ENCODE measurements at places on chromosomes 7 and 10.
A peak's percentile ranks its signal among the peaks of the same experiment; 100 is the strongest.

GRCh38 chr7:25520017-25520416, 291.7 kb upstream of the NPVF start:
- DNase-seq: no peak

- DNase-seq: no peak
Observed at GRCh38 chr10:45076891-45077290, 76.2 kb downstream of the ZNF22 start.

- DNase-seq: no peak
Observed at GRCh38 chr7:92751902-92752901, 84.2 kb downstream of the CDK6 start.

- DNase-seq: no peak
Observed at GRCh38 chr7:25124465-25125136, 459 bp downstream of the CYCS start.

DNA sequence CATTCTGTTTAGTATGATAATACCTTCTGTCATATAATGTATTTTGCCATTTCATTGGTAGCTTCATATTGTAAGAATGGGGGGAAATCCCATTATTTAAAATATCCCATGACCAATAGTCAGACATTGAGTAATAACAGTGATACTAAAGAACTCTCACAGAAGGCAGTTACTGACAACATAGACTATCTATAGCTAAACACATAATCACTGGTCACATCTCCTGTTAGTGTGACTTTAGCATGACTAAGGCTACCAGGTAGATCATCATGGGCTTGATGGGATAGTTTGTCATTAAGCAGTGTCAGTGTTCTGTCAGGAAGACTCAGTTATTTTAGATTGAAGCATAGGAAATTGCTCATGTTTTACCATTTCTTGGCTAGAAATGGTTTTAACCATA, 16.4 kb downstream of the OPN1SW start:
- no peak for DNase-seq

DNA sequence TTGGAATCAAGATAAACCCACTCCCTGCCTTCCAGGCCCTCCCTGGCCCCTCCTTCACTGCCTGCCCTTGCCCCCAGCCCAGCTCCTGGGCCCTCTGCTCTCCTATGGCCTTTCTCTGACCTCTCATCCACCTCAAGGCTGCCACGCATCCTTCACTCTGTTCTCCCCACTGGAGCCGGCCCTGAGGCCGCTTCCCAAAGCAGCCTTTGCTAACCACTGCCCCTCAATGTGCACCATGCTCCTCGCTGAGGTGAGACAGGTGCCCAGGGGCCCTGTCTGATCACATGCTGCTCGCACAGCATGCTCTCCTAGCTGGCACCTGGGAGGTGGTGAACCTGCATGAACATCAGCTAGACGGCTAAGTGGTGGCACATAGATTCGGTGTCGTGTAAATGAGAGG, 138.5 kb upstream of the RET start:
- no peak for DNase-seq

- DNase-seq: no peak
Observed at GRCh38 chr7:10237306-10237705, 736.4 kb upstream of the PHF14 start.

GRCh38 chr10:114401195-114401791, 3.0 kb downstream of the AFAP1L2 start:
- DNase-seq: no peak

- DNase-seq: no peak
Observed at GRCh38 chr10:58311026-58311425, 23.8 kb upstream of the UBE2D1 start.

DNA sequence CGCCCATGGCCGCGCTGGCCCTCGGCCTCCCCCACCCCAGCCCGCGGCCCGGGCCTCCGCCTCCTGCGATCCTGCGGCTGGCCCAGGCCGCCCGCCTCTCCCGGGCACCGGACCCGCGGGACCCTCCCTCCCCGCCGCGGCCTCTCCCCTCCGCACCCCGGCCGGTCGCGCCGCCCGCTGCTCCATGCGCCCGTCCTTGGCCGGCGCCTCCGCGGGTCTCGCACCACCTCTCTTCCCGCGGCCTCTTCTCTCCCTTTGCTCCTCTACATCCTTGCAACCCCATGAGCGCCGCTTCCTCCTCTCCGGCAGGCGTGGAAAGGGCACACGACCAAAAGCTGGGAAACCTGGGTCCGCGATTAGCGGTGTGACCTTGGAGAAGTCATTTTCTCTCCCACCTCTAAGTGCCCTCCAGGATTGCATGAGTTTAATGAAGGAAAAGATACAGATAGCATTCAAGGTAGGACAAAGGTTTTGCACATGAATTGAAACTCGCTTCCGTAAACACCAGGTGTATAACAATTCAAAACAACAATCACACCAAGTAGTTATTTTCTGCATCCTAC, 448 bp upstream of the SRPK2 start:
- no peak for DNase-seq

DNA sequence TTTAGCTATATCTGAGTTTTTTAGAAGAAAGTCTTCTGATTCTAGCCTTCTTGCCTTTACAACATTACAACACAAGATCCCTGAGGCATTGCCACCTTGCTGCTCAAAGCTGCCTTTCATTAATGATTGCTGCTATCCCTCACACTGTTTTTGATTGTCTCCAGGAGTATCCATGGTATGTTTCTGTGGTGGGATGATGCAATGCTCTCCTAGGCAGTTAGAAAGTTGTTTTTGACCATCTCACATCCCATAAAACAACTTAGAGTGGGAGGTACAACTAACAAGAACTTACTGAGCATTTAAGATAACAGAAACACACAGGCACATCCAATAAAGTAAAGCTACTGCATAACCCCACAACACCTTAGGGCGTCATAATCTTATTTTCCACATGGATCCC, 1156.0 kb upstream of the LRRTM3 start:
- no peak for DNase-seq

DNA sequence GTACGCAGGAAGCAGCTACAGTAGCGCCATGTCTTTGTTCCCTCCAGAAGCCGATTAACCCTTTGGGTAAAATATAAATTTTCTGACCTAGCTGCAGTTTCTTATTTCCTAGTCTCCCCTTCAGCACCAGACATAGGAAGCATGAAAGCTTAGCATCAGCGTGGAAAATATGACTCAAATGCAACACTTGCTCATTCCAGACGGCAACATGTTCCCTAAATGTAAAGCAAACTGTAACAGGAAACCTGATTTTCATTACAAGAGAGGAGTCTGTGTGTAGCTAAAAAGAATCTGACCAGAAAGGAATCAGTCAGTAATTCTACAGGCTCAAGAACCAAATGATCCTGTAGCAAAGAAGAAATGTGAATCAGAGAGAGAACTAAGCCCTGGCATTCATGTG, 219.2 kb downstream of the C7orf25 start:
- DNase-seq: no peak

DNA sequence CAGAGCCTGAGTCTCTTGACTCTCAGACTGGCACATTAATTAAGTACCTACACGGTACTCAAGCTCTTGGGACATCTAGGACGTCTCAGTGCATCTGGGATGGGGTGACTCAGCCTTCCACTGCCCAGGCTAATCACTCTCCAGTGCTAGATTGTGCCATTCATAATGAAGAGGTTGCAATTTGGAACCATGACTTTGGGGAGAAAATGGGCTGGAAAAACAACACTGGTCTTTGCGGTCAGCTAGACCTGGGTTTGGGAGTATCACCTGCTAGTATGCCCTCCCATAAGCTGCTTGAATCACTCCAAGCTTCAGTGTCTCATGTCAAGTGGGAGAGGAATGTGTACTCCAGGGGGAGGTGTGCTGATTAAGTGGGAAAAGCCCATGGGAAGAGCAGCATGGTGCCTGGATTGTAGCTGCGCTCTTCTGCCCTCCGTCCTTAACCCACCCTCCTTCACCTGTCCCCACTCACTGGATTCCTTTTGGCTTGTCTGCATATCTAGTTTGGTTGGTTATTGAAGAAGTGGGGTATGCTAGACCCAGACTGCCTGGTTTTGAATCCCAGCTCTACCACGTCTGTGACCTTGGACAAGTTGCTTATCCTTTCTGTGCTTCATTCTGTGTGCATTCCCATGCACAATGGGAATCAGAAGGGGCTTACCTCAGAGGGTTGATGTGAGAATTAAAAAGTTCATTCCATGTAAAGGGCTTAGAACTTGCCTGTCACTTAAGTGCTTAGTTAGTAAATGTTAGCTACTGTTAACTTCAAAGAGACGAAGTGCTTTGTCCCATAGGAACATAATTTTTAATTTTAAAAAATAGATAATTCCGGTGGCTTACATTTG, 3.8 kb downstream of the NFE2L3 start:
- DNase-seq: peak; percentile 80

- DNase-seq: no peak
Observed at GRCh38 chr10:127021801-127022200, 116.6 kb downstream of the DOCK1 start.

GRCh38 chr10:126014309-126014708, 117.9 kb downstream of the FANK1 start:
- DNase-seq: no peak

GRCh38 chr10:75433216-75433615, 1.8 kb downstream of the LRMDA start:
- DNase-seq: no peak

DNA sequence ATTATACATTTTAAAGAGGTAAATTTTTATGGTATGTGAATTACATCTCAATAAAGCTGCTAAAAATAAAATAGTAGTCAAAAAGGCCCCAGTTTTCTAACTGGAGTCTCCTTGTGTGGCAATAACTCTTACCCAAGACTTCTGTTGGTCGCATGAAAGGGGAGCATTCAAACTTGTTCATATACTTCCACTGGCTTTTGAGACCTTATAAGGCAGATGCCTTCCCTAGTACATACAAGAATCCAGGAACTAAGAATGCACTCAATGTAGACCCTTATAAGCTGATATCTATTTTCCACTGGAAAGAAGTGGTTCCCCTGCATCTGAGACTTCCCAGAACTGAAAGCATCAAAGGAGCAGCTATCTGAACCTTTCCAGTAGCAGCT, 13.0 kb downstream of the BCAP29 start:
- DNase-seq: no peak

- no peak for DNase-seq
Observed at GRCh38 chr10:130964771-130965170, 346.8 kb downstream of the TCERG1L start.

DNA sequence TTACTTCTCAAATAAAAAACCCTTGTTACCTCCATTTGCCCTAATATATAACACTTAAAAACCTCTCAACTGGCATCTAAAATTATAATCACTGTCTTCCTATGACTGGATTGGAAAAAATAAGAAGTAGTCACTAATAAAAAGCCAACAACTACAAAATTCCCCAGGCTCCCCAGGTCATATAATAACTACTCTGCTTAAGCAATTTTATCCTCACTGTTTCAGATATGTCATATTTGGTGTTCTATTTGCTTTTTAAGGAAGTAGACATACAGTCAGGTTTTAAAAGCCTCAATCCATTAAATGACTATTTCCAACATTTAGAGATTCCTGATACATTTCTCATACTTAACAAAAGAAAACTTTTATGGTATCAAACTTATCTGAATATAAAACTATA, 2.4 kb downstream of the H2AZ2 start:
- no peak for DNase-seq

DNA sequence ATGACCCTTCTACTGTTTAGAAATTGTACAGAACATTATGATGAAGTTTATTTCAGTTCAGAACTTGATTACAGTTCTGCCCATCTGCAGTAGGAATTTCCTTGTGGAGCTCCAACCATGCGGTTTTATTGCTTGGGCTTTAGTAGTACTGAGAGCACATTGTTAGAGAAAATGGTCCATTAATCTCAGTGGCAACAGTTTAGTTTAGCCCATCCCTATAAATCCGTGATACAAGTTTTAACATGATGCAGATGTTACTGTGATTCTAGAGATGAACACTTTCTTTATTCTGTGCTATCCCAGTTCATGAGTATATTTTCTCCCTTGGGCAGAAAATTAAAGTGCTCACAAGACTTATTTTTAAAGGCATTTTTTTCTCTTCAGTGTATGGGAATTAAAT, 84.8 kb upstream of the FZD8 start:
- DNase-seq: no peak

DNA sequence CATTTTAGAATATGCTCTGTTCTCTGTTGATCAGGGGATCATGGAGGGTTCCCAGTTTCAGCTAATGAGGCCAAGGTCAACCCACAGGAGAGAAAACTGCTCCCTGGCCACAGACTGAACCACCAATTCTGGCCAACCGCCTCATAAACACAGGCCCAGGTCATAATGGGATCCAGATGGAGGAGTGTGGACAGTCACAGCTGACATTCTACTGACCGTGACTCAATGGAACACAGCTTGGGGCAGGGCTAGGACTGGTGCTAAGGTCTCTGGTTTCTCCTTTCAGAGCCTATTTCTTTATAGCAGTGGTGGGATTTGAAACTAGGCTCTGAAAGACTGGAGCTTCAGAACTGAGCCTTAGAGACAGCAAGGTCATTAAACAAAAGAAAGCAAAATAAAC, 68.3 kb downstream of the HIPK2 start:
- DNase-seq: no peak

DNA sequence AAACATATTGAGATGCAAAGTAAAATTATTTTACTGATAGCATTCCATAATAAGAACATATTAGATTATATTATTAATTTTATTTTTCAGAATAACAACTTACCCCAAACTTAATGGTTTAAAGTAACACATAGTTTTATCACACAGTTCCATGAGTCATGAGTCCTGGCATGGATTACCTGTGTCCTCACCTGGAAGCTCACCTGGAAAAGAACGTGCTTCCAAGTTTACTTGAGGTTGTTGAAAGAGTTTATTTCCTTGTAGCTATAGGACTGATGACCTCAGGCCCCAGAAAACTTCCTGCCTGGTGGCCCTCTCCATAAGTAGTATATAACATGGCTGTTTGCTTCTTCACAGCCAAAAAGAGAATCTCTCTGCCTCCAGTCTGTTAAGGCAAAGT, 254.6 kb downstream of the TFEC start:
- no peak for DNase-seq

DNA sequence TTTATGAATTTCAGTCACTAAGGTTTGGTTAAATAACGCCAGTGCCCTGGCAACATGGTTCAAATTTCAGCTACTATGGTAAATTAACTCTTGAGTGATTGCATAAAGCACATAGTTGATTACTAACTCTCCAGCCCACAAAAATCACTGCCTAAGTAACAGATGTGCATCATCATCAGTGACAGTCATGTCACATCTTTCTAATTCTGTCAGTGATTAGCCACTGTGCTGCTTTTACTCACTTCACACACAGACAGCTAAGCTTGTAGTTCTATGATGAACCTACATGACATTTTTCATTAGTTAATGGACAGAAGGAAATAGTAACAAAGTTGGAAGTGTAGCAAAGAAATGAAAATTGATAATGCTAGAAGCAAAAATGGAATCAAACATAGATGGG, 108.9 kb downstream of the DNAH11 start:
- no peak for DNase-seq

- DNase-seq: no peak
Observed at GRCh38 chr7:157861031-157861491, 524.3 kb downstream of the DNAJB6 start.

- no peak for DNase-seq
Observed at GRCh38 chr10:128318366-128318765, 192.1 kb upstream of the MKI67 start.

Data from NCI-H187 treated with DMSO at 0.1 percent for 48 hours (cell line).